ENCODE measurements at places on chromosomes 7 and 10.

DNA sequence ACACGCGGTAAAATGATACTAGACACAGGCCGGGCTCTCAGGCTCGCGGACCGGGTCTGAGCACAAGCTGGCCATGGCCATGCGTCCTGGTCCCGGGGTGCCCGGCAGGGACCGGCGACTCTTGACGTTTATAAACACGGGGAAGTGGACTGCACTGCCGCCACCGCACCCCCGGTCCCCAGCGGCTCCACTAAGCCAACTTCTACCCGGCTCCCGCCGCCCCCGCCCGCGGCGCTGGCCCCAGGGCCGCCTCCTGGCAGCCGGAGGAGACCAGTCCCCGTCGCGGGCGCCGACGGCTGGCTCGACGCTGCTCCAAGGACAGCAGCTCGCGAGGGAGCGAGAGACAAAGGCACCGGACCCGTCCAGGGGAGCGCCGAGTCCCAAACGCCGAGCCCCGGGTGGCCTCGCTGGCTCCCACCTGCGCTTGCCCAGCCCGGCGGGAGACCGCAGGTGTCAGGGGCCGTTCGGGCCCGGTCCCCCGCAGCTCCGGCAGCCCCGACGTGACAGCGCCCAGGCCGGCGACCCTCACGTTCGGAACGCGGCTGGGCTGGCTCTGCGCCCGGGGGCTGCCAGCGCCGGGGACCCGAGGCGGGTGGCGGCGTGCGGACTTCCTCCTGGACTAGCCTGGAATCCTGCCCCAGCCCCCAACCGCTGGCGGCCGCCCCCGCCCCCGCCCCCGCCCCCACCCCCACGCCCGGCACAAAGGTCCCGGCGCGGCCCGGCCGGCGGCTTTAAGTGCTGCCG lies 517 bp downstream of the ITGB1 start:
- no peak for DNase-seq

DNA sequence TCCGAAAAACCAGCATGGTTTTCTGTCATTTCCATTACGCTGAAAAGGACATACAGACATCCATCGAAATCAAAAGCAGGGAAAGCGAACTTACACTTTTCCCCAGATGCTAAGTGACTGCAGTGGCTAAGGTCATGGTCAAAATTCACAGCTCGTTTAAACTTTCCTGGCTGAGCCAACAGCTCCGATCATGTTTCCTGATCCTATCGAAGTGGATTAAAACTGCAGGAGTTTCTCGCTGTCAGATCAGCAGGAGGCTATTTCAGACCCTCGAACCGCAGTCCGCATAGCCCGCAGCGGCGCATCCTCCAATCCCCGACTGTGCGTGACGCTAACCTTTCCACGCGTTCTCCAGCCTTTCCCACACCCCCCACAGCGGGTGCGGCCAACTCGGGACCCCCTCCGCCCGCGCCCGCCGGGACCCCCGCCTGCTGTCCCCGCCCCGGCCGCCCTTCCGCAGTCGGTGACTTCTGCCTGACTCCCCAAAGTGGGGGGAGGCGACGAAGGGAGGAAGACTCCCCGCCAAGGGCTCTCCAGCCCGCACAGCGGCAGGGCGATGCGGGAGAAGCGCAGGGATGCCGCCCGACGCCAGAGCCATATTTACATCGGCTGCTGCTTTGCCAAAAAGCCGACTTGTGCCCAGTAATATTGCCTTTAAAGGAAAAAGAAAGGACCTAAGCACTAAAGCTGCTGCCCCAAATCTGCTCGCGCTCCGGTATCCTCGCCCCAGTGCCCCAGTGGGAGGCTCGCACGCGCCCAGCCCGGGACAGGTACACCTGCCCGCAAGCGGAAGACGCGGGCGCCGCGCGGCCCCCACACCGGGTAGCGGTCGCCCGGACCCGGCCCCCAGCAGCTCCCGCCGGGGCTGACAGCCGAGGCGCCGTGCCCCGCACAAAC lies 1.2 kb downstream of the PIP4K2A start:
- no peak for DNase-seq

GRCh38 chr10:119754936-119755335 lies 29.1 kb downstream of the INPP5F start:
- DNase-seq: no peak

- DNase-seq: no peak
These were observed 10.2 kb downstream of the PDLIM1 start for GRCh38 chr10:95280637-95281036.

DNA sequence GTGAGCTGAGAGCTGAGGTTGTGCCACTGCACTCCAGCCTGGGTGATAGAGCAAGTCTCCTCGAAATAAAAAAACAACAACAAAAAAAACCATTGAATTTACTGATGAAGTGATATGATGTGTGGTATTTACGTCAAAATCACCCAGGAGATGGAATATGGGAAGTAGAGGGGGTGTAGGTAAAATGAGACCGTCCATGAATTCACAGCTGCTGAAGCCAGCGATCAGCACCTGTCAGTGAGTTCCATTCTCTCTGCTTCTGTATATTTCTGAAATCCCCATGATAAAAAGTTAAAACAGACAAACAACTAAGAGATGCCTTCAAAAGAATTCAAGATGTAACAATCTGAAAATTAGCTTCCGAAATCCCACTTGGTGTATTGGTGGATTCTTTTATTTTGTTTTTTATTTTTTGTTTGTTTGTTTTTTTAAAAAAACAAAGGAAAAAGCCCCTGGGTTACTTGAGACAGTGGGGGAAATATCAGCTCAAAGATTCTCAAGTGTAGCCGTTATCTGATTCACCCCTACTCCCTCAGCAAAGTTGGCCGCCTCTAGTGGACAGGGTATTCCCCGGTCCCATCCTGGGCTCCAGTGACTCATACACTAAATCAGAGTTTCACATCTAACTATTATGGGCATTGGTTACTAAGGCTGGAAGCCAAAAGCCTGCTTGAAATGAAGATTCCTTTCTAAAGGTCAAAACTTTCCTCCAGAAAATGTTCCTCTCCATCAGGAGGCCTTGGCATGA lies 76.4 kb downstream of the MAP3K8 start:
- DNase-seq: no peak

DNA sequence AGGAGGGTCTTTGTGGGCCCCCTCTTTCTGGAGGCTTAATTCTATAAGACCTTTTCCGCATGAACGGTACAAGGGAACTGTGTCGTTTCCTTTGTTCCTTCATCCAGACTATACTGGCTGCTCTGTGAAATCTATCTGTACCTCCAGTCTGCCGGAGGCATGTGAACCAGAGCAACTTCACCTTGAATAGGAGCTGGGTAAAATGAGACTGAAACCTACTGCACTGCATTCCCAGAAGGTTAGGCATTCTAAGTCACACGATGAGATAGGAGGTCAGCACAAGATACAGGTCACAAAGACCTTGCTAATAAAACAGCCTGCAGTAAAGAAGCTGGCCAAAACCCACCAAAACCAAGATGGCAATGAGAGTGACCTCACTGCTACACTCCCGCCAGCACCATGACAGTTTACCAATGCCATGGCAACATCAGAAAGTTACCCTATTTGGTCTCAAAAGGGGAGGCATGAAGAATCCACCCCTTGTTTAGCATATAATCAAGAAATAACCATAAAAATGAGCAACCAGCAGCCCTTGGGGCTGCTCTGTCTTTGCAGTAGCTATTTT lies 36.8 kb upstream of the INPP5F start:
- DNase-seq: no peak

DNA sequence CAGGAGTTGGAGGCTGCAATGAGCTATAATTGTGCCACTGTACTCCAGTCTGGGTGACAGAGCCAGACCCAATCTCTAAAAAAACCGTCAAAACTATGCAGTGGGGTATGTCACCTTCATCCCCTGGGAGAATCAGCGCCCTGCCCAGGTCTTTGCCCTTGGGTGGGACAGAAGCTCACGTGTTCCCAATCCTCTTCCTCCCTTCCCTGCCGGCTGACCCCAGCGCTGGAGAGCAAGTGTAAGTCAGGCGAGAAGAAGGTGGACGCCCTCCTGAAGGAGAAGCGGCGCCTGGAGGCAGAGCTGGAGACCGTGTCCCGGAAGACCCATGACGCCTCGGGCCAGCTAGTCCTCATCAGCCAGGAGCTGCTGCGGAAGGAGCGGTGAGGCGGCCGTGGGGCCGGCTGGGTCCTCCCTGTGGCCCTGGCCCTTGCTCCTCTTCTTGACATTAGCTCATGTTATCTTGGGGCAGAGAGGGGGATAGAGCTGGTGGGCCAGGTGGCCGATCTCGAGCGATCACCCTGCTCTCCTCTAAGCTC lies 64.8 kb upstream of the GTF2IRD1 start:
- no peak for DNase-seq

GRCh38 chr10:98119891-98120290 lies 14.6 kb upstream of the R3HCC1L start:
- no peak for DNase-seq

DNA sequence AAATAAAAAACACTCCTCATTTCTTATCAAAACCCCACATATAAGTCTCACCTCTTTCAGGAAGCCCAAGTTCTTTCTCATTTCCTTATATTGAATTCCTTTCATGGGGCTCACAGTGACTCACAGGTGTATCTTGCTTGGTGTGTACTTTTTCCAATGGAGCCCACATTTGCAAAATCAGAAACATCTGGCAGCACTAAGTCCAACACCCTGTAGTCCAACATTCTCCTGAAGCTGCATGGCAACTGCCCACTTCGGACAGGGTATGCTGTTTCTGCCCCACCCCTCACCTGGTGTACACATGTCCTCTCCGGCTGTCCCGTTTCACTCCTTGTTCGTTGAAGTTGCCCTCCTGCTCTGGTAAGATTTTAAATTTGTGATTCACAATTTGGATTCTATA lies 544.1 kb downstream of the SORCS3 start:
- DNase-seq: no peak

DNA sequence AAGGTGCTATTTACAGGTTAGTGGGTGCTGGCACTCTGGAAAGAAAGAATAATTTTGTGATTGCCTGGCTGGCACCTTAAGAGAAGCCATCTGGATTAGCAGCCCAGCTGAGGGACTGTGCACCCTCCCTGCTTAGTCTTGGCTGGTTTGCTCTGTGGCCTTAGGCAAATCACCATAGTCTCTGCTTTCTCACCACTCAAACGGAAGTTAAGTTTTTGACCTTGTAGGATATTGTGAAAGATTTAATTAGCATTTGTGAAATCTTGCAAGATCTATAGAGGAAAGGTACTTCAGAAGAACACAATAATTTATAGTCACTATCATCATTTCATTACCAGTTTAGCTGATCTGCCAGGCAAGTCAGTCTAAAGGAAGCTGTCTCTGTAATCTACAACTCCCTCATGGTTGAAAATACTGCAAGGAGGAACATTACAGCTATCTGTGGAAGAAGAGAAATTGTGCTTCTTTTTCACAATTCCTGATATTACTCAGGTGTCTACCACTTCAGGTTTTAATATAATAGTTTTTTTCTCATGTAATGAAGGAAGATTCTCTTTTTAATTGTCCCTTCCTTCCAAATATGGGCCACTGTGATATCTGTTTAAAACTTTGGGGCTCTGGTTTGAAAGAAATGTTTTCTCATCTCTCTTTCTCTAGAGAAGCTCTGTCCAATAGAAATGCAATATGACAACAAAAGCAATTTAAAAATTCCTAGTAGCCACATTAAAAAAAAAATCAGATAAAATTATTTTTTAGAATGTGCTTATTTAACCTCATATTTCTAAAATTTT lies 219.6 kb downstream of the PTEN start:
- no peak for DNase-seq

DNA sequence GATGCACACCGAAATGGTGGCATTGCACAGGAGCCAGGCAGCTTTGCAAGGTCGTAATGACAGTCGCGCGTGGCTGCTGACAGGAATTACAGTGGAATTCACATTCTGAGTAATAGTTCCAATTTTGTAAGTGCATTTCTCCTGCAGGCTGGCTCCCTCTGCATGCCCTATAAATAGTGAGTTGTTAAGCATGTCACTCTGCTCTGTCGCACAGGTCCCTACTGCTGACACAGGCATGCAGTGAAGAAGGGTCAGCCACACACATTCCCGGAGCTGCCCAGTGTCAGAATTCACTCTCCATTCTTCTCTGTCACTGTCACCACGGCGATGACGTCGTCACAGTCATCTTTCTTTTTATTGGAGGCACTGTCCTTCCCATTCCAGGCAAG lies 49.2 kb upstream of the SHH start:
- no peak for DNase-seq

DNA sequence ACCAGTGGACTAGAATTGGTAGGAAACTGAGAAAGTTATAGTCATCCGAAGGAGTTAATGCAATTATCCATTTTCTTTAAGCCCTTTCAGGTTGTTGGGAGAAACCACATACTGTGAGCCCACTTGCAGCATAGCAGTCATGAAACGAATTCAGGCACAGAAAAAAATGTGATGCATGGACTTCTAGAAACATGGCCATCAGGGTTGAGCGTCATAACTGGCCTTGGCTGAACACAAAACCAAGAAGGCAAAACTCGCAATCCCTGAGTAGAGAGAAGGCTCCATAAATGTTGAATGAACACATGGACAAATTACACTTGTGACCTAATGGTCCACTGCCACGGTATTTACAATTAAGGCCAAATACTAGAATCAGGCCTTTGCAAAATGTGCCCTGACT lies 121.9 kb downstream of the FAM107B start:
- no peak for DNase-seq

DNA sequence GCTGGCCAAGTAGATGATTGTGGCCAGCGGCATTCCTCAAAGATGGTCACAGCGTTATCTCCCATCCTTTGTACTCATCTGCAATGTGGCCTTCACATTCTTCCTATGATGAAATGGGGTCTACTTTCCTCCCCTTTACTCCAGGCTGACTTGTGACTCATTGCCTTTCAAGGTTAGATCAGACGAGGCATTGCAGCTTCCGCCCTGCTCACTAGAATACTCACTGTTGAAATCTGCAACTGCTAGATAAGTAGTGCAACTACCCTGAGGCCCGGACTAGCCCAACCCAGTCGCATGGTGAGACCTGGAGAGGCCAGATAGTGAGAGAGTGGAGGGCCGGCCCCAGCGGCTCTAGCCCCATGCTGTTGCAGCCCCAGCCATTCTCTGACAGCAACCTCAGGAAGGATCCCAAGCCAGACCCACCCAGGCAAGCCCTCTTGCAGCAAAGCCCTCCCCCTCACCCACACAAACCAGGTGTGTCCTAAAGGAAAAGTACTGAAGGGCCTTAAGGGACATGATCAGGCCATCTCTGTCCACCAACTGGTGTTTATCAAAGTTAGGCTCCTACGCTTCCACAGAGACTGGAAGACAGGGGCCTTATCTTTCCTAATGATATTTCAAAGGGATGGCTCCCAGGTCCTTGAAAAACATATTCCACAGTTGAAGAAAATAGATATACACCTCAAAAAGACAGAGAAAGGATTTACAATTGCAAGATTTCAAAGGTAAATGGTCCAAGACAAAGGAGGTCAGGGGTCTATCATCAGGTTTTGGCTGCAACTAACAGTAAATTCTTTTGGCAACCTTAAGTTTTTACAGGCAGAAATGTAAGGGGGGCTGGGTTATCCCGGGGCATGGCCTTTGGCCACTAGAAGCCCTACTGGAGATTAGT lies 107.2 kb upstream of the TRIM24 start:
- DNase-seq: no peak

GRCh38 chr10:109721453-109722064 lies 201.8 kb downstream of the XPNPEP1 start:
- DNase-seq: no peak

DNA sequence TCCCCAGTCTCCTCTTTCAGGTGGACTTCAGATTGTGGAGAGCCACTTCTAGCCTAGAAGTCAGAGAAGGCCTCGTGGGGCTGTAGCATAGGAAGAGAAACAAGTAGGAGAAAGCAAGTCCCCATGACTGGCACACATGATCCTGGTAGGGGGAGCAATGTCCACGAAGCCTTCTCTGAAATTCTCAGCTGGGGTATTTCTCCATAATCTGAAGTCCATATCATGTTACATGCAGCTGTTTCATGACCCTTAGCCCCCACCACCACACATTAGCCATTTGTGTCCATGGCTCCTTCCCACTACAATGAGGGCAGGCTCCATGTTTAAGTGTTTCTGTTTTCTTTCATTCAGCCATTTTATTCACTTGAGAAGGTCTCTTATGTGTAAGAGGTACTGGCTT lies 43.2 kb downstream of the LAMB4 start:
- DNase-seq: no peak

All from NCI-H2171 (cell line).